ENCODE measurements at places on chromosomes 7 and 10. TPM values are rescaled to one million over a fixed set of nuclear protein-coding genes. Genes with fewer than 3 reads are reported as not detected.

The LIPK gene
- total RNA-seq: not detected

The CALCR gene
- total RNA-seq: not detected

GRCh38 chr10:131534836-131535235 lies 223.3 kb upstream of the TCERG1L start:
- H3K27me3 ChIP-seq: no peaks in the 10 kb centered on the region
- no peak overlapping the region for H3K27ac ChIP-seq
- H3K36me3 ChIP-seq: no peaks in the 10 kb centered on the region
- H3K4me1 ChIP-seq: no peaks in the 10 kb centered on the region

DNA sequence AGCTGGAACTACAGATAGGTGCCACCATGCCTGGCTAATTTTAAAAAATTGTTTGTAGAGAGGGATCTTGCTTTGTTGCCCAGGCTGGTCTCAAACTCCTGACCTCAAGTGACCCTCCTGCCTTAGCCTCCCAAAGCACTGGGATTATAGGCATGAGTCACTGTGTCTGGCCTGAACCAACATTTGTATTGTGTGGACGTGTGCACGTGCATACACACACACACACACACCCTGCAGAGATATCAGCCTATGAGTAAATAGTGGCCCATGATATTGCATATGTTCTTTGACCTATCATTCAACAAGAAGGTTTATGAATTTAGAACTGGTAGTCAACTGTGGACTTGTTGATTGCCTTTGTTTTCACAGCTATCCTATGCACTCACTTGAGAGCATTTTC lies 161.6 kb downstream of the BAMBI start:
- peak; percentile 34 for DNase-seq
- H3K4me1 ChIP-seq: peaks cover 6% of the 10 kb centered on the region
- H3K4me3 ChIP-seq: no peak overlapping the region
- H3K36me3 ChIP-seq: no peaks in the 10 kb centered on the region
